ENCODE measurements at places on chromosomes 12 and 14.
A peak's percentile ranks its signal among the peaks of the same experiment; 100 is the strongest.

GRCh38 chr12:132723764-132724140 lies 13.1 kb downstream of the PGAM5 start:
- DNase-seq: no peak

GRCh38 chr12:130480887-130481286 lies 143.2 kb downstream of the PIWIL1 start:
- DNase-seq: no peak

GRCh38 chr12:94418517-94418916 lies 41.1 kb downstream of the CEP83 start:
- no peak for DNase-seq

DNA sequence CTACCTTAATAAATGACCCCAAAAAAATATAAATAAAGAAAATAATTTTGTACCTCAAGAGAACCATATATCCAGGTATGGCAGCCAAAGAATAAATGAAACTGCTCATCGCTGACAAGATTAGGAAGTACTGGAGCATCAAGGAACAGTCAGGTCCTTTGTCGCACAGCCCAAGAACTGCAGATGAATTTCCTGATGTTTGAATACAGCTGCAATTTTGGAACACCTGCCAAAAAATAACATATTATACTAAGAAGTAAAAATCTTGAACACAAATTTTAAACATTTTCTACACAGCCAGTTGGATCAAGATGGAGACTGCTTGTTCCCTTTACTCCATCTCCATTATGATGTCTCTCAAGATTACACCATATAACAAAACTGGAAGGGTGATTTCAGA lies 42.6 kb downstream of the SLCO1A2 start:
- no peak for DNase-seq

DNA sequence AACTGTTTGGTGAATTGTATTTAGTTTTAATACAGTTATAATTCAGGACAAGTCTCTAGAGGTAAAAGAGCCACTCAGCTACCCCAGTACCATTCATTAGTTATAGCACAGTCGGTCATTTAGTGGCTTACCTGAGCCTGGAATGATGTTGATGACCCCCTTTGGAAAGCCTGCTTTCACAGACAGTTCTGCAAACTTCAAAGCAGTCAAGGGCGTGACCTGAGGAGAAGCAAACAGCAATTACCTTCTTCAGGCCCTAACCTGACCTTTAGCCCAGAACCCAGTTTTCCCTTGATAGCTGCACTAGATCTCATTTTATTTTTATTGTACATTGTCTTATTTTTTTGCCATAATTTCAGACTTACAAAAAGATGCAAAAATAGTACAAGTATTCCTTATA lies 43.8 kb downstream of the ALDH1L2 start:
- DNase-seq: no peak

DNA sequence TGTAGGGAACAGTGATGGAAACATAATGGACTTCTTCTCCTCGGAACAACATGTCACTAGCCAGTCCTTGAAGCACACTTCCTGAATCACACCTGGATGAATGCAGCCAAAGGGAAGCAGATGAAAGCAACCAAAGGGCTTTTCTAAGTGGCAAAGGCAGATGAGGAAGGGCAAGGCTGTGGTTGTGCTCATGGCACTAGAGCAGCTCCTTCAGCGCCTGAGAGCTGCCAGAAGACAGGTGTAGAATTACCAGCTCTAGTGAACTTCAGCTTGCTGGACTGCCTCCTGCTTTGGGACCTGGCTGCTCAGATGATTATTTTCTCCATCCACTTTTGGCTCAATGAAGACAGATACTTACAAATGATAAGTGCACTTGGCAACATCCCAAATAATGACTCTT lies 1372.1 kb upstream of the SEL1L start:
- no peak for DNase-seq

GRCh38 chr14:99524804-99525698 lies 43.8 kb downstream of the CCNK start:
- DNase-seq: no peak

GRCh38 chr12:83343767-83344166 lies 657.1 kb downstream of the TMTC2 start:
- no peak for DNase-seq

GRCh38 chr12:10366875-10367274 lies 23.0 kb downstream of the KLRK1 start:
- DNase-seq: no peak

- DNase-seq: no peak
These were observed 10.6 kb downstream of the FNTB start for GRCh38 chr14:64997108-64997794.

GRCh38 chr12:68037616-68038255 lies 48.5 kb downstream of the IFNG-AS1 start:
- DNase-seq: no peak

DNA sequence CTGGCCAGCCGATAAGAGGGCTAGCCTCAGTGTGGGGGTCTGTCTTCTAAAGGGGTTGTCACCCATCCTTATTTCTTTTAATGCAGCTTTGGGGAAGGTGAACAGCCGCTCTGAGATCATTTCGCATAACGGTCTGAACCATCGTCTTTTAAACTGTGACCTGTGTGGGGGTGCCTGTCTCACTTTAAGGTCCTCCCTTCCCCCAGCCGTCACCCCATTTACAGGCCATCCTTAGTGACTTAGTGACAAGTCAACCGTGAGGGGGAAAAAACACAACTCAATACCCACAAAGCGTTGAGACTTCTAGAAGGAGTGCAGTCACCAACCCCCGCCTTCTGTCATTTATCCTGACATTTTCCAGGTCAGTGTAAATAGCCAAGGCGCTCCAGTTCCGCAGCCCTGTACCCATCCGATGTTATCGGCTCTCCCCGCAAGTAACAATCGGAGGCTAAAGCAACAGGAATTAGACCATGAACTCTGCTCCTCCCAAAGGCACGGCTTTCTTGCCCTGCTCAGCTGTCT lies 505 bp upstream of the DENND5B start:
- no peak for DNase-seq

DNA sequence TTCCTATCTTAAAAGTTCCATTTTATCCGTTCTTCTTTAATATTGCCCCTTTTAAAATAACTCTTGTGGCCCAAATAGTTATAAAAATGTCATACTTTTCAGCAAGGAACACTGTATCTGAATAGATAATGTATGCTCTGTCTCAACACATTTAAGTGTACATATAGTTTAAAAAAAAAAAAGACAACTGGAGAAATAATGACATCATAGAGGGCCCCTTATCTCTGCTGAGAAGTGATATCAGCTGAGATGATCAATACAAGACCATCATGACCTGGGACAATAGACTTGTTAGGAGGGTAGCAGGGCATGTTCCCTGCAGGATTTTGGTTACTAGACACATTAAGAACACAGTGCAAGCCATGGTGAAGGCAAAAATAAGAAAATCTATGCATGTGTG lies 77.5 kb downstream of the PEBP1 start:
- DNase-seq: no peak

- no peak for DNase-seq
These were observed 16.5 kb downstream of the SPTLC2 start for GRCh38 chr14:77599889-77600288.

- no peak for DNase-seq
These were observed 200.7 kb upstream of the PWP1 start for GRCh38 chr12:107484941-107485340.

DNA sequence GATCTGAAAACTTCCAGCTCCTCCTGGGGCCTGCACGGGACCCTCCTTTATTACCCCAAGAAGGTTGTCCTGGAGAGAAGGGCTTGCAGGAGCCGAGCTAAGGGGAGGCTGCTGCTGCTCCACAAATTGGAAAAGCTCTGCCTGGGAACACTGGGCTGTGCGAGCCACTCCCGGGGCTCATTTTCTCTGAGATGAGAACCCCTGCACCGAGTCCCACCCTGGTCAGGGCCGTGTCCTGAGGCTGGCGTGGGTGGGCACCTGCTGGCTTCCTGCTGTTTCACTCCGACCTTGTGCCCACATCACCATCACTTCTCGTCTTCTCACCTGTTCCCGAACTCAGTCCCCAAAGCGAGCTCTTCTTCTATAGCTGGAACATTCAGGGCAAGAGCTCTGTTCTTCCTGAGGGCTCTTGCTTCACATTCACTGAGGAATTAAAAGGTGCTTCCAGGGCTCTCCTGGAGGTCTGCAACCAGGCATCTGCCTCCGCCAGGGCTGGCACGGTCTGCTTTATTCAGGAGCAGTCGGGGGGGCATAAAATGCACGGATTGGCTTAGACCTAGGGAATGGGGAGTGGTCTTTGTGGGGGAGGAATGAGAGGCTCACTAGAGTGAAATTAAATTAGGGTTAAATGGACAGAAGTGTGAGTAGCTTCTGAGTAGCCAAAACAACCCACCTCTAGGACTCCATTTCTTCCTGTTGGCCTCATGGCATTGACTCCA lies 98.5 kb downstream of the ADGRD1 start:
- DNase-seq: no peak

- no peak for DNase-seq
These were observed 47.9 kb downstream of the NUAK1 start for GRCh38 chr12:106090591-106091445.

DNA sequence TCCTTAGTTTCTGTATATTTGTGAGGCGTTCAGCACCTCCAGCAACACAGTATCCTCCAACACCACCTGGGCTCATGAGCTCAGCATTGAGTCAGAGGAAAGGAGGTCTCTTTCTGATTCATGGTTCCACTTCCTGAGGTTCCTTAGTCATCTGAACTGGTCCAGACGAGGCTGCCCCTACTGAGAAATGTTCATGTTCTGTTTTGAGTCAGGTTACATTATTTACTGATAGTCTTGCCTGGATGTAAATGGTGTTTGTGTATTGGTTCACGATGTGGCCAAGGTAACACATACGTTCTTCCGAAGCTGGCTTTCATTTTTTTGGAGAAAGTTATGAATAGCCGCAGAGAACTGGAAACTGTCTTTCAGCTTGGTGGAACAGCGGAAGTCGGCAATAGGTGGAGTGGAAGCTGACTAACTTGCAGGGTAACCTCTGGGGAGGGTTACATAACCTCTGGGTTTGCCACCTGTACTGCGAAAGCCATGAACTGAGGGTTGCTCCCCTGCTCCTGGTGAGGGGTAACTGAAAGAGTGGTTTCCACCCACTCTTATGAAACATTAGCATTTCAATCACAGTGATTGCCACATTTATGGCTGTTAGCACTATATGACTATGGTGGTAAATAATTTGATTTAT lies 42.2 kb upstream of the MANSC4 start:
- no peak for DNase-seq

DNA sequence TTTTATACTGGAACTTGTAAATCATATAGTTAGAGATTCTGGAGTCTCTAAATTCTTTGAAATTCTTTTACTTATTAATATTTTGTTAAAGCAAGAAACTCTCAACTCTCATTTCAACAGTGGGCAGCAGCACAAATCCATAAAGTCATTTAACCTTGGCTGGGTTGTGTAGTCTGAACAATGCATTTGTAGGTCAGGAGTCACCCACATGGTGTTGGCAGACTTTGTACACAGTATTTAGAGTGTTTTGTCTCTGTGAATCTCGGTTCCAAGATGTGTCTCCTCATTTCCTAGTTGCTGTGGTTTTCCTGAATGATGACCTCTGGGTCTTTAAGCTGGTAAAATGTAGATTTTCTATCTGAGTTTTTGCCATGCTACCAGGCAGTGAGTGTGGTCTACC lies 20.8 kb upstream of the STRAP start:
- no peak for DNase-seq

GRCh38 chr12:71124835-71125460 lies 32.9 kb downstream of the TSPAN8 start:
- DNase-seq: no peak

- DNase-seq: peak; percentile 85
These were observed at the start of gene MAP1LC3B2 for GRCh38 chr12:116559162-116559935. MAP1LC3B2 (plus strand) TSS chr12:116559381; CDS start chr12:116575943, 16,562 bp downstream.

- peak; percentile 94 for DNase-seq
These were observed at the start of gene PSMB5 for GRCh38 chr14:23034498-23035302. PSMB5 (minus strand) TSS chr14:23034900; CDS start chr14:23034881, 19 bp downstream.

DNA sequence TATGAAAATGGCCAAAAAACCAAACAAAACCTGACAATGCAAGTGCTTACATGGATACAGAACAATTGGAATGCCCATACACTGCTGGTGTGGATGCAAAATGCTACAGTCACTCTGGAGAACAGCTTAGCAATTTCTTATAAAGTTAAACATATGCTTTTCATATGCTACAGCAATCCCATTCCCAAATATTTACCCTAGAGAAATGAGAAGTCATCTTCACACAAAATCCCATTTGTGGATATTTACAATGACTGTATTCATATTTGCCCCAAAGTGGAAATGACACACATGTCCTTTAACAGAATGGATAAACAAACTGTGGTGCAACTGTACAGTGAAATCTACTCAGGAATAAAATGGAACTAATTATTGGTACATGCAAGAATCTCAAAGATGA lies 20.4 kb downstream of the SAV1 start:
- DNase-seq: no peak

DNA sequence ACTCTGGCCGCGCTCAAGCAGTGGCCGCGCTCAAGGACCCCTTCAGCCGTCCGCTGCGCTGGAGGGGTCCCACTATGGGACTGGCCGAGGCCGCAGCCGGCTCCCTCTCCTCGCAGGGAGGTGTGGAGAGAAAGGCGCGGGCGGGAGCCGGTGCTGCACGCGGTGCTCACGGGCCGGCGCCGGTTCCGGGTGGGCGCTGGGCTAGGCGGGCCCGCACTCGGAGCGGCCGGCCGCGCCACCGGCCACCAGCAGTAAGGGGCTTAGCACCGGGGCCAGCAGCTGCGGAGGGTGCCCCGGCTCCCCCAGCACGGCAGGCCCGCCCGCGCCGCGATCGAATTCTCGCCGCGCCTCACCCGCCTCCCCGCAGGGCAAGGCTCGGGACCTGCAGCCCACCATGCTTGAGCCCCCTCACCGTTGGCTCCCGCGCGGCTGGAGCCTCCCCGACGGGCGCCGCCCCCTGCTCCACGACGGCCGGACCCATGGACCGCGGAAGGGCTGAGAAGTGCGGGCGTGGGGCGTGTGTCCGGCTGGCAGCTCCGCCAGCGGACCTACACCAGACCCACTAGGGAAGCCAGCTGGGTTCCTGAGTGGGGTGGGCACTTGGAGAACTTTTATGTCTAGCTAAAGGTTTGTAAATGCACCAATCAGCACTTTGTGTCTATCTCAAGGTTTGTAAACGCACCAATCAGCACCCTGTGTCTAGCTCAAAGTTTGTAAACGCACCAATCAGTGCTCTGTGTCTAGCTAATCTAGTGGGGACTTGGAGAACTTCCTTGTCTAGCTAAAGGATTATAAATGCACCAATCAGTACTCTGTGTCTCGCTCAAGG lies 49.5 kb downstream of the KLHL28 start:
- no peak for DNase-seq

GRCh38 chr14:67971627-67972625 lies 152.3 kb downstream of the RAD51B start:
- DNase-seq: no peak

- DNase-seq: no peak
These were observed 158.9 kb upstream of the PLEKHA5 start for GRCh38 chr12:18970603-18971002.

DNA sequence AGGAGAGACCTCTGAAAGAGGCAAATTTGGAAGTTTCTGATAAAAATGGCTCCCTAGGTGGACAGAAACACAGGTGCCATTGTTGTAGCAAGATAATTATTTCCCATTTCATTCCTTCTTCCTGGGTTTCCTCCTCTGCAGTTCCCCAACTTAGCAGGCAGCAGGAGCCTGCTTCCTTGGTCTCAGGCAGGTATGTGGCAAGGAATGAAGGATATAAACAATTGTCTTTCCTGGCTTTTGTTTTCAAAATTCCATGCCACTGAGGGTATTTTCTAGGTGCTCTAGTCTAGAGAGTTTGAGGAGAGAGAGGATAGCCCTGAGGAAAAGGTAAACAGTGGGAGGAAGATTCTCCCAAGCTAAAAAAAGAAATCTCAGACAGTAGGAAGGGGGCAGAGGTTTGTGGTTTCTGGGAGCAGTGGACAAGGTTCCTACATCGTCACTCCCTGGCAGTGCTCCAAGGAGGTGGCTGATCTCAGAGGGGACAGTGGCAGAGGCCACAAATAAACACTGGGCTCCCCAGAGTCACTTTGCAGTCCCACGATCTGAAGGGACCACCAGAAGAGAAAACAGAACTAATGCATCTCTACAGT lies 82.6 kb upstream of the IGF1 start:
- DNase-seq: no peak
